HT1080 (cell line): ENCODE measurements at places on chromosomes 6 and 20. TPM values are rescaled to one million over a fixed set of nuclear protein-coding genes. Genes with fewer than 3 reads are reported as not detected.

SLPI gene
- not detected in 2 replicates for total RNA-seq

DNA sequence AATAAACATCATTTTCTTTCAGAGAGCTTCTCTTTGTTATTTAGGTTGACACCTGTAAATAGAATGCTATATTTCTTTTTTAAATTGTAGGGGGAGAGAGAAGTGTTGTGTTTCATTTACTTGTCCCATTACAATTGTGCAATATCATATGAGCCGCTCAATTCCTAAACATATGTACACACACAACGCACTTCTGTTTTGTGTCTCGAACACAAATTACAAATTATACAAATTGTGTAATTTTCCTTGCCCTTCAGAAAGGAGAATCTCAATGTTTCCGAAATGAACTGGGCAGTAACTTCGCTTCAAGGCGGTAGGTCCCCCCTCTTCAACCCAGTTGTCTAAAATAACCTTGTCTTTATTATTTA, 2.6 kb upstream of the ABT1 start:
- no peak for DNase-seq

DNA sequence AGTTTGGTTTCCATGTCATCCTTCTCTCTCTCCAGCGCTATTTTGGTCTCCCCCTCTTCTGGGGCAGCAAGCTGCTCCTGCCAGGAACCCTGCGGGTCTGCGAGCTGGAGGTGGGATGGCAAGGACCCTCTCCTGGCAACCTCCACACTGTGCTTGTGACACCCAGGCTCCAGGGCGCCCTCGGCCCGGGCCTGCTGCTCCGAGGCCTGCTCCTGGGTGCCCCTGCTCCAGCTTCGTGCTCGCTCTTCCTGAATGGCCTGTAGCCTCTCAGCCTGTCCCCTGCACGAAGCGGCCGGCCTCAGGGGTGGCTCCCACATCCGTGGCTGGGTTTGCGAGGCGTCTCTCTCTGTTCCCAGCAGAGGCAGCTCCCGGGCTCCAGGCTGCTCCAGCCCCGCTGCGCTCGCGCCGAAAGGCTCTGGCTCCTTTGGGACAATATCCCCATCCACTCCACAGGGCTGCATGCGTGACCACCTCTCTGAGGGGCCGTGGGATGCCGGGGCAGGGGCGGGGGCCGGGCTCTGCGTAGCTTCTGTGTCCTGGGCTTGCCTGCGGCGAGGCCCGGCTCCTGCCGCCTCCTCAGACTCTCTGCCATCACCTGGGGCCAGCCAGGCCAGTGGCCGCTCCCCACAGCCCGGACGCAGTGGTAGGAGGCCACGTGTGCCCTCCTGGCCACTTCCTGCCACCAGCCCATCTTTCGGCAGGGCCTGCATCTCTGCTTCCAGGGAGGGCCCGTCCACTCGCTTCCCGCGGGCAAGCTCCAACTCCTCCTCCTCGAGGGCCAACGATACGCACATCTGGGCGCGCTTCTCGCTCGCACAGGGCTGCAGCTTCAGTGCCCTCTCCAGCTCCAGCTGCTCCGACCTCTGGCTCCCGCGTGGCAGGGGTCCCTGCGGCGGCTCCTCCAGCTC, 68.9 kb downstream of the GINS1 start:
- no peak for DNase-seq

GRCh38 chr6:84062519-84063154, 29.1 kb downstream of the MRAP2 start:
- no peak for DNase-seq
